ENCODE measurements at places on chromosomes 12 and 14.
A peak's percentile ranks its signal among the peaks of the same experiment; 100 is the strongest.

DNA sequence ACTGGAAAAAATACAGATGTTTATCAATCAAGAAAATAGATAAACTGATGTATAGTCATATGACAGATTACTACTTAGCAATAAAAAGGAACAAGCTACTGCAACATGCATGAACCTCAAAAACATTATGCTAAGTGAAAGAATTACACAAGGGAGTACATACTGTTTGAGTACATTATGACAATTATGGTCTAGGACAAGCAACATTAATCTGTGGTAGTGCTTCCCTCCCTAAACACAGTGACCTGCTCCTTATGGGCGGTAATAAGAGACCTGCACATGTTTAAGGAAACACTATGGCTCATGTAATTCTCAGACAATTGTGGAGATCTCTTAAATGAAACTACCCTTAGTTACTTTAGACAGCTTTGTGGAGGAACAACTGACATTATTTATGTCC lies 421.2 kb upstream of the FBXO33 start:
- no peaks in the 10 kb centered on the region for H3K4me1 ChIP-seq
- DNase-seq, result no peak
- H3K36me3 ChIP-seq, result no peaks in the 10 kb centered on the region
- H3K27me3 ChIP-seq, result no peaks in the 10 kb centered on the region

GRCh38 chr12:101746196-101746595 lies 6.9 kb upstream of the SYCP3 start:
- no peak for DNase-seq
- H3K36me3 ChIP-seq, result peaks cover 7% of the 10 kb centered on the region
- peaks cover 10% of the 10 kb centered on the region for H3K4me1 ChIP-seq
- H3K27ac ChIP-seq, result no peak overlapping the region
- no peak overlapping the region for H3K4me3 ChIP-seq
- no peaks in the 10 kb centered on the region for H3K27me3 ChIP-seq

GRCh38 chr12:31859232-31859977 lies 99.8 kb upstream of the RESF1 start:
- H3K27ac ChIP-seq, result no peak overlapping the region
- no peaks in the 10 kb centered on the region for H3K27me3 ChIP-seq
- peaks cover 31% of the 10 kb centered on the region for H3K4me1 ChIP-seq
- H3K4me3 ChIP-seq, result no peak overlapping the region

- no peaks in the 10 kb centered on the region for H3K4me1 ChIP-seq
- H3K36me3 ChIP-seq, result peaks cover 1% of the 10 kb centered on the region
- no peaks in the 10 kb centered on the region for H3K27me3 ChIP-seq
- H3K27ac ChIP-seq, result no peak overlapping the region
Observed at GRCh38 chr12:93173178-93173957, 204.4 kb upstream of the NUDT4 start.

- no peak for DNase-seq
- H3K4me1 ChIP-seq, result peaks cover 3% of the 10 kb centered on the region
- H3K27ac ChIP-seq, result no peak overlapping the region
- no peak overlapping the region for H3K4me3 ChIP-seq
Observed at GRCh38 chr14:39025810-39026627, 77.0 kb downstream of the SEC23A start.

DNA sequence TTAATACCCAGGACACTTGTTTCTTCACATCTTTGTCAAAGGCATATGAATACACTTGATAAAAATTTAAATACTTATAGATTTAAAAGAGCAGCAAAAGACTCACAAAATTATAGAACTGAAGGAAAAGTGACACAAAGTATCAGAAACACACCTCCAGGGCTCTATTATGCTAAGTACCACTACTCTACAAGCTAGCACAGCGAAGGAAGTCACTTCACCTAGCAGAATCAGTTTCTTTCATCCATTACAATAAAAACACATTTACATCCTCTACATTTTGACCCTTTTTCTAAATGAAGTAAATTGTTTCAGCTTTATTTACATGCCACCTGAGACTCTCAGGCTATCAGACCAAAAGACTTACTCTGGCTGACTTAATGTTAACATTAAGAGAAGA lies 26.6 kb upstream of the PTPRB start:
- no peaks in the 10 kb centered on the region for H3K4me1 ChIP-seq
- no peaks in the 10 kb centered on the region for H3K36me3 ChIP-seq
- H3K27me3 ChIP-seq, result peaks cover 2% of the 10 kb centered on the region
- H3K4me3 ChIP-seq, result no peak overlapping the region

GRCh38 chr12:15540469-15540872 lies 218.2 kb downstream of the PTPRO start:
- H3K27me3 ChIP-seq, result no peaks in the 10 kb centered on the region
- no peak for DNase-seq
- H3K4me1 ChIP-seq, result peaks cover 31% of the 10 kb centered on the region
- H3K27ac ChIP-seq, result no peak overlapping the region

DNA sequence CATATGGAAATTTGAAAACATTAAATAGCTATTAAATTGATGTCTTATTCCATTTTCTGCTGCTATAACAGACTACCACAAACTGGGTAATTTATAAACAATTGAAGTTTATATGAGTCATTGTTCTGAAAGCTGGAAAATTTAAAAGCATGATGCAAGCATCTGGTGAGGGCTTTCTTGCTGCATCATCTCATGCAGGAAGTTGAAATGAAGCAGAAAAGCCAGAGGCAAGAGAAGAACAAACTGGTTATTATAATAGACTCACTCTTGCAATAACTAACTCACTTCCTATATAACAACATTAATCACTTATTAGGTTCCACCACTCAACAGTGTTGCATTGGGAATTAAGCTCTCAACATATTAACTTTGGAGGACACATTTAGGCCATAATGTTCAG lies 1277.4 kb downstream of the LRFN5 start:
- DNase-seq, result no peak
- no peaks in the 10 kb centered on the region for H3K36me3 ChIP-seq
- H3K27me3 ChIP-seq, result no peaks in the 10 kb centered on the region

DNA sequence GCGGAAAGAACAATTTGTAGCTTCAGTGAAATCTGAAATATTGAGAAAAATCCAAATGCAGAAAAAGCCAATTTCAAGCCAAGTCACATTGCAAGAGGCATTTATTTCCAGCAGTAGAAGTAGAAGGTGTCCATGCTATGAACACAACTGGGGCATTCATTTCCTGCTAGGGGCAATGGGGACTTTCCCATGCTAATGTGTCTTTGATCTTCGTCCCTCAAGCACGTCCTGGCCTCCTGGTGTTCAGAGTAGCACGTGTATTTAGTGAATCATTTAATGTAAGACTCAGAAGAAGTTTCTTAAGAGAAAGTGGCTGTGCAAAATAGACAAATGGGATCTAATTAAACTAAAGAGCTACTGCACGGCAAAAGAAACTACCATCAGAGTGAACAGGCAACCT lies 267.9 kb downstream of the TMEM132C start:
- H3K36me3 ChIP-seq, result no peaks in the 10 kb centered on the region
- DNase-seq, result no peak
- H3K27me3 ChIP-seq, result no peaks in the 10 kb centered on the region
- H3K27ac ChIP-seq, result no peak overlapping the region

DNA sequence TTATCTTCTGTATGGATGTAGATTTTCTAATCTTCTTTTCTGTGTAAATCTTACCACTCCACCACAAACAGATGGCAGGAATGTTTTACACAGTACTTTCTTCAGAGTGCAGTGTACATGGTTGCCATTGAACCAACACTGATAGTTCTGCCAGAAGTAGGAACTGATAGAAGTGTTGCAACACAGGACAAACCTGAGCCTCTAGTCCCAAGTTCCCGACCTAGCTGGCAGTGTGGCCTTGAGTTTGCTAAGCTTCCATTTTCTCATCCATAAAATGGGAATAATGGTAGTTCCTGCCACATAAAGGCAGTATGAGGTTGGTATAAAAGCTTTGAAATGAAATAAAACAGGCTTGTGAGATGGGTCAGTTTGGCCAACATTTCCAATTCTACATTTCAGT lies 50.8 kb upstream of the SAV1 start:
- H3K27me3 ChIP-seq, result no peaks in the 10 kb centered on the region
- DNase-seq, result no peak
- no peak overlapping the region for H3K4me3 ChIP-seq
- no peak overlapping the region for H3K27ac ChIP-seq
- peaks cover 10% of the 10 kb centered on the region for H3K36me3 ChIP-seq

- H3K4me1 ChIP-seq, result no peaks in the 10 kb centered on the region
- peaks cover 15% of the 10 kb centered on the region for H3K27me3 ChIP-seq
- H3K27ac ChIP-seq, result no peak overlapping the region
- H3K36me3 ChIP-seq, result no peaks in the 10 kb centered on the region
Observed at GRCh38 chr12:5166976-5167375, 123.3 kb downstream of the KCNA5 start.

DNA sequence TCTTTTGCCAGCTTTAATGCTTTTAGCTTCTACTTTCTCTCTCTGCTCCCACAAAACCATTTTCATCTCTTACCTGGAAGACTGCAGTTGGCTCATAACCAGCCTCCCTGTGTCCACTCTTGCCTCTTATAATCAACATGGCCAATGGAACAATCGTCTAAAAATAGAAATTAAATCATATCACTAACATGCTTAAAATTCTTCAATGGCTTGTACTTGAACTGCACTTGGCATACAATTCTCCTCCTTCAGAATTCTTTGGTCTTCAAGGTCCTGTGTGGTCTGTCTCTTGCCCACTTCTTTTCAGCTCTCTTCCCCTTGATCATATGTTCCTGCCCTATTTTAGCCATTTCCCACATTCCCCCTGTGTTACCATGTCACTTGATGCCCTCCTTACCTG lies 342.2 kb downstream of the ATP23 start:
- no peak overlapping the region for H3K27ac ChIP-seq
- H3K36me3 ChIP-seq, result no peaks in the 10 kb centered on the region
- H3K4me3 ChIP-seq, result no peak overlapping the region
- no peak for DNase-seq
- H3K27me3 ChIP-seq, result peaks cover 22% of the 10 kb centered on the region

- no peaks in the 10 kb centered on the region for H3K27me3 ChIP-seq
- no peak overlapping the region for H3K4me3 ChIP-seq
- H3K36me3 ChIP-seq, result peaks cover 13% of the 10 kb centered on the region
- H3K4me1 ChIP-seq, result peaks cover 22% of the 10 kb centered on the region
- no peak overlapping the region for H3K27ac ChIP-seq
Observed at GRCh38 chr12:11774821-11775220, 125.3 kb downstream of the ETV6 start.

DNA sequence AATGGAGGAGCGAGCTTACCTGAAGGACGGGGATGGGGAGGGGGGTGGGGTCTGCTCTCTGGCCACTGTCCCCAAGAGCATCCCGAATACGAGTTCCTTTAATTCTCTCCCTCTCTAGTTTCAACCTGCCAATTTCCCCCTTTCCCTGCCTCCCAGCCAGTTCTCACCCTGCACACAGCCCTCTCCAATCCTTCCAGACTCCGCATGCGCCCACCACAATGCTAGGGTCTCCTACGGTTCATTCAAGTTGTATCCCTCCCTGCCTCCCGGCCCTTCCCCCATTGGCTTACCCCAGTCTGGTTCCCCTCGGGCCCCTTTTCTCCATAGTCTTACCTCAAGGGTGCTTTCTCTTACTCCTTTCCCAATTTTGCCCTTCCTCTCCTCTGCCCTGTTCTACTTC lies 708 bp upstream of the IGFBP6 start:
- H3K27me3 ChIP-seq, result no peaks in the 10 kb centered on the region
- H3K4me1 ChIP-seq, result peaks cover 39% of the 10 kb centered on the region
- DNase-seq, result no peak
- H3K27ac ChIP-seq, result peak overlapping the region; percentile 69

- DNase-seq, result no peak
- no peaks in the 10 kb centered on the region for H3K36me3 ChIP-seq
- H3K27me3 ChIP-seq, result peaks cover 1% of the 10 kb centered on the region
- no peak overlapping the region for H3K4me3 ChIP-seq
- H3K27ac ChIP-seq, result no peak overlapping the region
- no peaks in the 10 kb centered on the region for H3K4me1 ChIP-seq
Observed at GRCh38 chr12:27772328-27773049, 7.5 kb upstream of the KLHL42 start.

- no peaks in the 10 kb centered on the region for H3K36me3 ChIP-seq
- DNase-seq, result no peak
- peaks cover 44% of the 10 kb centered on the region for H3K4me1 ChIP-seq
- H3K27ac ChIP-seq, result no peak overlapping the region
- H3K4me3 ChIP-seq, result no peak overlapping the region
Observed at GRCh38 chr14:71551291-71551950, 380.8 kb upstream of the RGS6 start.

DNA sequence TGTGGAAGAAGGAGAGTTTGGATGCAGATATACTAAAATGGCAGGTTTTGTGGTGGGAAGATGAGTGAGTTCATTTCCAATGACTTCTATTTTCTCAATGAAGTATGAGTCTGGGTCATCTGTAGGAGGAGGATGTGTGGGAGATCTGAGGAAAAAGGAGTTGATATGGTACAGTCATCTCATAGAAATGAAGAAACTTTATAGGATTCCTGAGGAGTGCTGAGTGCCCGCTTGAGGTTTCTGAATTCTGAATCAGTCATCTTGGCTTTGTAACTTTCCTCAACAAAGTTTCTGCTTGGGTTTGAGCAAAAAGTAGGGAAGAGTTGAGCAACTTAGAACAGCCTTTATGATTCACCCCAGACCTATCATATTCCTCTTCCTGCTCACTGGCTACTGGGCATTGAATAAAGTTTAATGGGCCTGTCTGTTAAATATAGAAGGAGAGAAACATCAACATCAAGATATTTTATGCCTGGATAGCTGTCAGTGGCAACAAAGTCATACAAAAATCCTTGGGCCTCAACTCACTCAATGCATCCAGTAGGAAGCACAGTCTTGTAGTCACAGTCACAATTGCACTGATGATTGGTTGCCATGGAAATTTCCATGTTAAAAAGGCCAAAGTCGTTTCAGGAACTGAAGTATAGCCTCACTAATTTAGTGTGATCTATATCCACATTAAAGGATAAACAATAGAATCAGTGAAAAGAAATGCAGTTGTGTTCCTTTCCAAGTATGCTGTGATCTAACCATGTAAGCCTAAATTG lies 284.7 kb downstream of the DUSP6 start:
- H3K27me3 ChIP-seq, result peaks cover 10% of the 10 kb centered on the region
- H3K36me3 ChIP-seq, result no peaks in the 10 kb centered on the region
- H3K27ac ChIP-seq, result no peak overlapping the region

- H3K4me3 ChIP-seq, result peak overlapping the region; percentile 95
- no peak for DNase-seq
- peak overlapping the region; percentile 96 for H3K27ac ChIP-seq
- peaks cover 2% of the 10 kb centered on the region for H3K36me3 ChIP-seq
- H3K27me3 ChIP-seq, result no peaks in the 10 kb centered on the region
Observed at GRCh38 chr12:132190012-132190755, 45.9 kb downstream of the NOC4L start.

- H3K4me3 ChIP-seq, result peak overlapping the region; percentile 77
- H3K27ac ChIP-seq, result peak overlapping the region; percentile 92
- DNase-seq, result no peak
- peaks cover 21% of the 10 kb centered on the region for H3K4me1 ChIP-seq
Observed at GRCh38 chr14:97120204-97120603, 323.0 kb downstream of the VRK1 start.

DNA sequence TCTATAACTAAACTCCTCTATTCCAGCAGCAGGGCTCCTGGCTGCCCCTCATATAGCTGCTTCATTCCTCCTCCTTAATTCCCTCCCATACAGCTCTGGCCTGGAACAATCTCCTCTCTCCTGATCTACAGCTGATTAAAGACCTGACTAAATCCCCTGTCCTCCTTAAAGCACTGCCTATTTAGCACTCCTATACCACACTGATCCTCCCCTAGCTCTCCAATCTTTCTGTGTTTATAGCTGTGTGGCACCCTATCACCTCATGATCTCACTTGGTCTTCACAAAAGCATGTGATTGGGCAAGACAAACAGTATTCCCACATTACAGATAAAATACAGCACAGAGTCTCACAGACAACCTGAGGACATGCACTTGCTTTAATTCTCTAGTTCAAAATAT lies 17.4 kb downstream of the FMNL3 start:
- H3K4me1 ChIP-seq, result peaks cover 26% of the 10 kb centered on the region
- H3K27me3 ChIP-seq, result no peaks in the 10 kb centered on the region
- DNase-seq, result no peak
- H3K27ac ChIP-seq, result no peak overlapping the region
